Esophagus muscularis mucosa (tissue), 4 donors: ENCODE measurements at places on chromosomes 12 and 14. TPM values are rescaled to one million over a fixed set of nuclear protein-coding genes. Genes with fewer than 3 reads are reported as not detected.

- H3K27ac ChIP-seq = no peak overlapping the region
- no peak for DNase-seq
- H3K27me3 ChIP-seq = no peaks in the 10 kb centered on the region
- H3K4me3 ChIP-seq = no peak overlapping the region
Observed at GRCh38 chr12:110782094-110782493, 39.4 kb upstream of the PPP1CC start.

- no peak for DNase-seq
- no peaks in the 10 kb centered on the region for H3K36me3 ChIP-seq
- H3K27ac ChIP-seq = no peak overlapping the region
- H3K27me3 ChIP-seq = no peaks in the 10 kb centered on the region
Observed at GRCh38 chr12:123952037-123952436, 20.6 kb downstream of the CCDC92 start.

- no peaks in the 10 kb centered on the region for H3K36me3 ChIP-seq
- H3K27ac ChIP-seq = no peak overlapping the region
- no peaks in the 10 kb centered on the region for H3K27me3 ChIP-seq
- H3K4me1 ChIP-seq = peaks cover 8% of the 10 kb centered on the region
Observed at GRCh38 chr14:53128303-53129028, 24.7 kb downstream of the DDHD1 start.

DNA sequence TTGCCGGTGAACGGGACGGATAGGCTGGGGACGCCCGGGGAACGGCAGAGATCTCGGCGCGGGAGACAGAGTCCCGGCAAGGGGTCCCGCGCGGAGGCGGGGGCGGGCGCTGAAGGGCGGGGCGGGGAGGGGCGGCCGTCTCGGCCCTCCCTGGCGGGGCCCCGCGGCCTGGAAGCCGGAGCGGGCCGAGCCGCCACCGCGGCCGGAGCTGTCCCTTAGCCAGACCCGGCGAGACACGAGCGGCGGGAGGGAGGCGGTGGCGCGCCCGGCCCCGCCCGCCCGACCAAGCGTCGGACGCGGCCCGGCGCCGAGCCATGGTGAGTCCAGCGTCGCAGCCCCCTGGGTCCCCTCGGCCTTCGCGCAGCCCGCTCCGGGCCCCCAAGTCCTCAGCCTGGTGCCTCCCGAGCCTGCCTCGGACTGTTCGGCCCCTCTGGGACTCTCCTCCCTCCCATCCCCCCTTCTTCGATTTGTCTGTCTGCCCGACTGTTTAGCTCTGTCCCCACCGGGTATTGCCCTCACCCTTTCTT lies at the start of gene ARHGEF40:
Gene ARHGEF40 (plus strand): TSS at position 222 of the 527 bp plus-strand sequence. CDS start 93 bp downstream, at position 315.
- H3K4me3 ChIP-seq = peak within 1 kb of the TSS; percentile 83
- peaks cover 51% of the 10 kb centered on the region for H3K4me1 ChIP-seq
- no peak for DNase-seq
- peak within 1 kb of the TSS; percentile 90 for H3K27ac ChIP-seq

DNA sequence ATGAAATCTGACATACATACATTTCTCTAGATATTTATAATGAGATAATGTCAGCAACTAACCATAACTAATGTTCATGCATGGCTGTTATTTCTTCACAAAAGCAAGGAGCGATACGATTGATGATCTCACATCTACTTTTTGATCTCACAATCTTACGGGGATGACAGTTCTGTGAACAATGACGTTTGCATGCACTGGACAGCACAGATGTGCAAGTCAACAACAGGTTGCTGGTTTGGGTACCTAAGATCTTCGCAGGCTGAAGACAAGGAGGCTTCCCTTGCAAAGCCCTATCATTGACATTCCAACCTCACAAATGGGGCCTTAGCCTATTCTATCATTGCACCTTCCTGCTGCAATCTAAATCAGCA lies 53.6 kb downstream of the C12orf42 start:
- no peaks in the 10 kb centered on the region for H3K4me1 ChIP-seq
- H3K36me3 ChIP-seq = no peaks in the 10 kb centered on the region
- no peaks in the 10 kb centered on the region for H3K27me3 ChIP-seq
- no peak for DNase-seq

- peaks cover 82% of the 10 kb centered on the region for H3K4me1 ChIP-seq
- DNase-seq = no peak
- H3K36me3 ChIP-seq = no peaks in the 10 kb centered on the region
- no peak overlapping the region for H3K27ac ChIP-seq
- no peaks in the 10 kb centered on the region for H3K27me3 ChIP-seq
Observed at GRCh38 chr12:96375841-96376604, 24.2 kb downstream of the CDK17 start.

- no peaks in the 10 kb centered on the region for H3K36me3 ChIP-seq
- no peak overlapping the region for H3K27ac ChIP-seq
- no peak overlapping the region for H3K4me3 ChIP-seq
- peak; percentile 78 for DNase-seq
- H3K4me1 ChIP-seq = no peaks in the 10 kb centered on the region
Observed at GRCh38 chr12:13959131-13959723, 22.2 kb downstream of the GRIN2B start.

GRCh38 chr12:91023326-91024004 lies 18.7 kb upstream of the EPYC start:
- H3K27me3 ChIP-seq = no peaks in the 10 kb centered on the region
- H3K4me3 ChIP-seq = no peak overlapping the region
- no peaks in the 10 kb centered on the region for H3K4me1 ChIP-seq
- H3K27ac ChIP-seq = no peak overlapping the region
- DNase-seq = no peak

DNA sequence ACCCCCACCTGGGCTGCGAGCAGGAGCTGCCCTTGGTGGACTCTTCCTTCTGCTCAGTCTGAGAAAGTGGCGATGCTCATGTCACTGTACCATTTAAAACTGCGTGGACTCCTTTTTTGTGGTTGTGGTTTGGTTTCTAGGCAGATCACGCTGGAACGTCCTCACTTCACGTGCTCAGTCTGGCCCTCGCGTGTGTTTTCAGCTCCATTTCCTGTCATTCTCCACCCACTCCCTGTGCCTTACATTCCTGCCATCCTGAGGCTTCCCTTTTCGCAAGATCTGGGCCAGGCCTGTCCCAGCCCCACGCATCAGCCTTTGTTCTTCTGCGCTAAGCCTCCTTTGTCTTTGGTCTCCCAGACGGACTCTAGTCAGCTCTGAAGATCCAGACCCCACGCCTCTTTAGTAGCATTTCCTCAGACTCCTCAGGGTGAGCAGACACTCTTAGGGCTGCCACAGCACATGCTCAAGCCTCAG lies 105.4 kb downstream of the FBXL14 start:
- no peaks in the 10 kb centered on the region for H3K27me3 ChIP-seq
- no peaks in the 10 kb centered on the region for H3K4me1 ChIP-seq
- no peak overlapping the region for H3K4me3 ChIP-seq
- H3K27ac ChIP-seq = no peak overlapping the region

DNA sequence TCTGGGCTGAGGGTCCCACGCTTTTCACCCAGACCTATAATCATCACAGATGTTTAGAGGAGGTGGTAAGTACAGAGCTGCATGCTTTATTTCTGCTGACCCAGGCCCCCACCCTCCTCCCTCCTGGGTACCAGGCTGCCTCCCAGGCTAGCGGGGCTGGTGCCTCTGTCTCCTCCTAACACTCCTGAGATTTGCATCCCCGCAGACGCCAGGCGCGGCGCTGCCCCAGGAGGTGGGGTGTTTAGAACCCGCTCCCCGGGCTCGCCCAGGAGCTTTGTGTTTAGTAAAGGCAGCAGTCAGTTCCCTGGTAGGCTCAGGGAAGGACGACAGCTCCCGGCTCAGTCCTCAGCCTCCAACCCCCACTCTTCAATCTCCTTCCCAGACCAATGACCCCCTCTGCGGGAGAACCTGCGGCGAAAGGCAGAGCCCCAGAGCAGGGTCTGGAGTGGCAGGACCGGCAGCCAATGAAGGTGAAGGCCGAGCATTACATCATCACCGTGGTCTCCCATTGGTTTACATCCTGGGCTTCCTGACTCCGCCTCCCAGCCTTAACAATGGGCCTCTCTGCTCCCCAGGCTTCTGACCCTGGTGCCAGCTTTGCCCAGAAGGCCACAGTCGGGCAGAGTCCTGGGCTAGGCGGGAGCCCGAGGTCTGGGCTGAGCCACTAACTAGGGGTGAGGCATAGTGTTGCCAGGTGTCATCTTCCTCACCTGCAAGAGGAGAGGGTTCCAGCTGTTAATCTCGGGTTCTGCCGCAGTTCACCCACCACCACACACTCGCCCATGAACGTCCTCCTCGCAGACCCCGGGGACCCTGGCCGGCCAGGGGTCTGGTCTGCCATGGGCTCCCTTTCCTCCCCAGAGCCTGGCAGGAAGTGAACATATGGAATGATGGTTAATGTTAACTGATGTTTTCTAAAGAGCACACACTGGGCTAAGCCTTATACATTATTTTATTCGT lies 57.5 kb downstream of the CALM1 start:
- H3K27me3 ChIP-seq = no peaks in the 10 kb centered on the region
- DNase-seq = no peak
- no peaks in the 10 kb centered on the region for H3K36me3 ChIP-seq
- H3K27ac ChIP-seq = peak overlapping the region; percentile 59
- H3K4me1 ChIP-seq = peaks cover 47% of the 10 kb centered on the region

- no peak overlapping the region for H3K4me3 ChIP-seq
- H3K4me1 ChIP-seq = peaks cover 52% of the 10 kb centered on the region
- H3K27ac ChIP-seq = no peak overlapping the region
- H3K36me3 ChIP-seq = peaks cover 65% of the 10 kb centered on the region
- H3K27me3 ChIP-seq = no peaks in the 10 kb centered on the region
Observed at GRCh38 chr14:54776361-54777001, 126.1 kb downstream of the GCH1 start.

DNA sequence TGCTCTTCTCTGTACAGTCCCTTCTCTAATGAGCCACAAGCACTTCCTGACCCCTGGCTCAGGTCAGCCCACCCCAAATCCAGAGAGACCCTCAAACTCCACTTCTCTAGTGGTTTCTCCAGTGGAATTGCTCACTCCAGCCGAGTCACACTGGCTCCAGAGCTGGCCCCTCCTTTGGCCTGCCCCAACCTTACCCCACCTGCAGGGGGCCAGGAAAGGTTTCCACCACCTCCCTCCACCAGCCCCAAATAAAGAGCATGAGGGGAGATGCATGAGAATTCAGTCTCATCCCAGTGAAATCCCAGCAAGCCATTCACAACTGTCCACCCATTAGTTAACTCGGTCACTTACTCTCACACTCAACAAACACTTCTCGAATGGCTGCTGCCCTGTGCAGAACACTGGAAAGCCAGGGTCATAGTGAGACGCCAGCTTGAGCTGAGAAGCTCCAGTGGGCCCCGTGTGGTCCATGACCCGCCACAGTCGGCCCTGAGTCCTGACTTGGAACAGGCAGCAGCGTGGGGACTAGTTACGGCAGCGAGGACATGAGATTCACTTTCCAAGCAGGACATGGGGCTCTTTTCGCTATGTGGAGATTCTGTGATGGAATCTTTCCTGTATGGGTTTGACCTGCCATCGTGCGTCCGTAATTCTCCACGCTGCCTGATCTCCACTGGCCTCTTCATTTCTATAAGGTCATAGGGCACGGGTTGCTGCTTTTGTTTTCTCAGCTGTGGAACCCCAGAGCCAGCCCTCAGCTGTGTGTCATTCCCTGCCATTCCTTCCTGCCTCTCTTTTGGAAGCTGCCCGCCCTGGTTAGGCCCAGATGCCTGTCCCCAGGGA lies 44.2 kb downstream of the SLC6A12 start:
- no peaks in the 10 kb centered on the region for H3K36me3 ChIP-seq
- DNase-seq = no peak
- H3K27me3 ChIP-seq = no peaks in the 10 kb centered on the region
- no peak overlapping the region for H3K27ac ChIP-seq

GRCh38 chr12:41121374-41121773 lies 66.7 kb upstream of the PDZRN4 start:
- H3K27ac ChIP-seq = no peak overlapping the region
- DNase-seq = no peak
- H3K36me3 ChIP-seq = no peaks in the 10 kb centered on the region
- H3K27me3 ChIP-seq = no peaks in the 10 kb centered on the region

DNA sequence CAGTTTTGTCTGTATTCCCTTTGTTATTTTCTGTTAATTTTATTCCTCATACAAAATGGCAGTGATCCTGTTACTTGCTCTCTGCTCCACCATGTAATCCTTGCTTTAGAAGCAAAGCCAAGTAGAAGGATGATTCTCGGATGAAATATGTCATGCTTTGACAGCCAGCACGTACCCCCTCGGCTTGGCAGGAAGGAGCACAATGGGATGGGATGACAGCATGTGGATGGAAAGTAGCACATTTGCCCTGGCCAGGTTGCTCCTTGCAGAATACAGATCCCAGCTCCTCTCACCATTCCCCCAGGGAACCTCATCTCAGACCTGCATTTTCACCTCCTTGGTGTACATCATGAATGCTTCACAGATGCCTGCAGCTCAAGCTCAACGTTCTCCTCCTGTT lies 35.1 kb upstream of the ATF1 start:
- H3K4me1 ChIP-seq = peaks cover 8% of the 10 kb centered on the region
- no peak overlapping the region for H3K27ac ChIP-seq
- peaks cover 85% of the 10 kb centered on the region for H3K36me3 ChIP-seq
- no peaks in the 10 kb centered on the region for H3K27me3 ChIP-seq
- no peak for DNase-seq

DNA sequence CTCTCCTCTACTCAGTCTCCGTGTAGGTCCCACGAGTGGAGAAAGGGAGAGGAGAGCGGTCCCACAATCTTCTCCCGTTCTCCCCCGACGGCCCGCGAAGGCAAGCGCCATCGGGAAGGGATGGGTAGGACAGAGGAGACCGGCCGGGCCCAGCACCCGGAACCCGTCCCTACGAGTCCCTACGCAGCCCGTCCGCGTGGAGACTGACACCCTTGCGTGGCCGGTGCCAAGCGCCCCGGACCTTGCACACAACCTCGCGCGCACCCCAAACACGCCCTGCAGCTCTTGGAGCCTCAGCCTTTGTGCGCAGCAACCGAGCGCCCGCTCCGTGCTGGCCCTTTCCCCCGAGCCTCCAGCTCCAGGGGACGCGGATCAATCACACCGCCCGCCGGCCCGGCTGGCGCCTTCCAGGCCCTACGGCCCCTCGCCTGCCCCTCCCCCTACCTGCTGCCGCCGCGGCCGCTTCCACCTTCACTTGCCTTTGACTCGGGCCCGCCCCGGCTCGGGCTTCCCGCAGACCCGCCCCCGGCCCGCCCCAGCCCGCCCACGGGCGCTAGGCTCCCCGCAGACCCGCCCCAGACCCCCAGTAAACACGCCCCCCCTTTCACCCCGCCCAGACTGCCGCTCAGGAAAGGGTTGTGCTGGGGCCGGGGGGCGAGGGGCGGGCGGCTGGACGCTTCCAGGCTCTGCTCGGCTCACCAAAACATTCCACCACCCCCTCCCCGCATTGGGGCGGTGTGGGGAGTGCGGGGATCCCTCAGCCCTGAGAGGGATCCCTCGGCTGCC lies at the start of gene NDRG2:
Gene NDRG2 (minus strand): TSS at position 477 of the 786 bp plus-strand sequence. CDS start 1,746 bp downstream, outside the sequence.
- peaks cover 27% of the 10 kb centered on the region for H3K36me3 ChIP-seq
- DNase-seq = peak; percentile 95
- peak within 1 kb of the TSS; percentile 90 for H3K27ac ChIP-seq
- H3K27me3 ChIP-seq = no peaks in the 10 kb centered on the region

Gene RD3L
- total RNA-seq = not detected

Gene CLEC6A
- total RNA-seq = not detected

Gene PRB2
- total RNA-seq = not detected

Gene MMP19
- 5.5 TPM for total RNA-seq

Gene LIN7A
- 5.4 TPM for total RNA-seq

Gene OR4E2
- total RNA-seq = not detected
